NCI-H2081 treated with DMSO at 0.1 percent for 48 hours (cell line): ENCODE measurements at places on chromosomes 11 and 22.

DNA sequence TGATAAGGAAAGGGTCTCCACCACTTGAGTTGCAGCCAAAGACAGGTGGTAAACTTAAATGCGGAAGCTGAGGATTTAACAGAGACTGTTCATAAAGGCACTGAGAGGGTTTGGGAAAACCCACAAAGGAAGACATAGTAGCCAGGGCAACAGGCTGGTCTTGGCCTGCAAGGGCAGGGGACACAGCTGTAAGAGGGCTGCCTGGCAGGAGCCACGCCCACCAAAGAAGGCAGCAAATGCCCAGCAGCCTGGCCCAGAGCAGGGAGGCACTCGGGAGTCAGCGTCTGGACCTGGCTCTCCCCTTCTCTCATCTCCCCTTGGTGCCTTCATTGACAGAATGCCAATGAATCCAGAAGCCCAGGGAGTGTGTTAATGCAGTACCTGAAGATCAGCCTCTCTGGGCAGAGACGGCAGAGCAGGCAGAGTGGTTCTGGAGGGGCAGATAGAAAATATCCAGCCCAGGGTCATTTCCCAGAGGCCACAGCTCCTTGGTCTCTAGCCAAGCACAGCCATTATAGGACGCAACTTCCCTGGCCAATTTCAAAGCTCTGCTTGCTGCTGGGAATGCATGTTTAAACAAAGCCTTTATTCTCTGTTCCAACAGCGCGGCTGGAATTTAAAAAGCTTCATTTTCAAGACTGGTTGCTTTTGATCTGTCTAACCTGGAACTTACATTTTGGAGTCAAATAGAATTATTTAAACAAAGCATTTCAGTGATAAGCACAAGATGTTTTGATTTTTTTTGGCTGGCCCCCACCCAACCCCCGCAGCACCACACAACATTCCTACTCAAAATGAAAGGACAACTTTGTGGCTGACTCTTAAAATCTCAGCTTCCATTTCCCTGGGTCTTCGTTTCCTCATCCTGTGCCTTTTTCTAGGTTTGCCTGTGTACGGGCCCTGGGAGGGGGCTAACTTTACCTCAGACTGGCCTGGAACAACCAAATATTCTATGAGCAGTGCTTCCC lies 125.6 kb upstream of the LMO1 start:
- no peak for DNase-seq

GRCh38 chr11:10605941-10606381 lies 37.5 kb upstream of the LYVE1 start:
- no peak for DNase-seq

DNA sequence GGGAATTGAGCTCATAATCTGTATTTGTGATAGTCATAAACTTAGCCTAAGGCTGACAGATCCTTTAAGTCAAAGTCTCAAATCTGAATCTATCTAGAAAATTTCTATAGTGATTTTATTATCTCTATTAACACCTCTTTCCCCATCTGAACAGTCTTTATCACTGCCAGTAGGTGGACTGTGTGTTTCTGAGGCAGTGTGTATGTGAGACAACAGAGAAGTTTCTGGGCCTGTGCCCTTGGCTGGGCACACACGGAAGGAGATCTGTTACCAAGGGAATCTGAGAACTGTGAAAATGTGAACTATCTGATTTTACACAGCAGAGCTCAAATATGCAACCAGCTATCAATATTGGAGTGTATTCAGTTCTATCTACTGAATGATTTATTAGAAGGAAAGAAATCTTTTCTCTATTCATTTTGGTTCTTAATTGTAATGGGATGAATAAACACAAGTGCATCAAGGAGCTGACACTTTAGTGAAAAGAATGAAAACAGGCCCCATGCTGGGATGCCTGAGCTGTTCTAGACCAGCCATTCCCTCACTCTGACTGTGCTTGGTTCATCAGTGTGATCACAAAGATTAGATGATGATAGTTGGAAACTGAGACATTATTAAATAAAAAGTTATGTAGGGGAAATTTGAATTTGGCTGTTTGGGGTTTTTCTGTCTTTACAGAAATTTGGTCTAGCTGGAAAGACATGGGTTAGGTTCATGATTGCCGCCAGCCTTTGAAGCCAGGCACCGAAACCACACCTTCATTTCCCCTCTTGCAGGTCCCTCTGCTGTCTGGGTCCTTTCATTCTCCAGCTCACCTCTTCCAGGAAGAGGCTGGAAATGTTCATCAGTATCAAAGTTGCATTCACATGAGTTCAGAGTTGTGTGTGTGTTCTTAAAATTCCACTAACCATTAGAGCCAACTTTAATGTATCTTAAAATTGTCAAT lies 68.1 kb downstream of the LIF start:
- no peak for DNase-seq

- no peak for DNase-seq
These were observed 9.4 kb downstream of the EHD1 start for GRCh38 chr11:64868904-64869570.

DNA sequence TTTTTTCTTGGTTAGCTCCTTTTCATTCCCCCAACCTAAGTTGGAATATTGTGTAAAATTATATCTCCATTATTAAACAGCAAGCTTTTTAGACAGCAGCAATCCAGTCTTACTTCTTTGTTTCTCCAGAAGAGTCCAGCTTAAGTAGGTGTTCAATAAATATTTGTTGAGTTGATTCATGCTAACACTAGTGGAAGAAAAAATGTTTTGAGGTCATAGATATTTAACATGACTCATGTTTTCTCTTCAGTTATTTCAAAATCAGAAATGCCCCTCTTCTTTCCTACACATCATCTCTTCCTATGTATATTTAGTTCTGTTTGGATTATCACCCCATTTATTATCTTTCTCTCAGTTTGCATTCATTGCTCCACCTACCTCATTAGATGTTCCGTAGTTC lies 20.3 kb downstream of the CCDC83 start:
- DNase-seq = no peak
